CD4-positive, alpha-beta T cell treated with Interferon alpha-2 for 1 hour (primary cell): ENCODE measurements at places on chromosomes 12 and 14.

DNA sequence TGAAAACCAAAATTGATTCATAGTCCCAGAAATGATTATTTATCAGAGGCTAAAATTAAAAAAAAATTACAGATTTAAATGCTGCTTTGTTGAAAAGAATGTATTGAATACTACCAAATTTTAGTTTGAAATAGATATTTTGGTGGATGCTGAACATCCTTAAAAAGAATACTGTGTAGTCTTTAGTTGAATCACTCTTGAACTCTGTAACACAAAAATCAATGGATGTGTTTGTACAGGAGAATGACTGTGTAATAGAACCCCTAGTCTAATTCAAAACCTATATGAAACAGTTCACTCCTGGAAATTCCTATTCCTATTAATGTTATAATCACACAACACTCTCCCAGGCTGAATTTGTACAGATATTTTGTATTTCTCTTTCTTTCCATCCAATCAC, 1.5 kb upstream of the TSPAN8 start:
- DNase-seq: no peak

GRCh38 chr14:32654106-32654505, 284.6 kb upstream of the NPAS3 start:
- no peak for DNase-seq

- DNase-seq: no peak
These were observed 105.1 kb upstream of the AMIGO2 start for GRCh38 chr12:47184813-47185212.

- no peak for DNase-seq
These were observed 201.2 kb downstream of the DAD1 start for GRCh38 chr14:22387776-22388241.

DNA sequence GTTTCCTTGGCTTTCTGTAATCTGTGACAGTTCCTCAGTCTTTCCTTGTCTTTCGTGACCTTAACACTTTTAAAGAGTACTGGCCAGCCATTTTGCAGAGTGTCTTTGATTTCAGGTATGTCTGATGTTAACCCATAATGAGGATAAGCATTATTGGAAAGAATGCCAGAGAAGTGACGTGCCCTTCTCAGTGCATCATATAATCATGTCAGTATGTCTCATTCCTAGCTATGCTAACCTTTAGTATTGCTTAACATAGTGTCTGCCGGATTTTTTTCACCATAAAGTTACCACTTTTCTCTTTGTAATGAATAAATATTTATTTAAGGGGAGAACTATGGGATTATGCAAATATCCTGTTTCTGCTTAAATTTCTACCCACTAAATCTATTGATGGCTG, 28.5 kb downstream of the RERG start:
- no peak for DNase-seq

GRCh38 chr12:67885375-67886169, 103.7 kb upstream of the IFNG-AS1 start:
- DNase-seq: no peak

DNA sequence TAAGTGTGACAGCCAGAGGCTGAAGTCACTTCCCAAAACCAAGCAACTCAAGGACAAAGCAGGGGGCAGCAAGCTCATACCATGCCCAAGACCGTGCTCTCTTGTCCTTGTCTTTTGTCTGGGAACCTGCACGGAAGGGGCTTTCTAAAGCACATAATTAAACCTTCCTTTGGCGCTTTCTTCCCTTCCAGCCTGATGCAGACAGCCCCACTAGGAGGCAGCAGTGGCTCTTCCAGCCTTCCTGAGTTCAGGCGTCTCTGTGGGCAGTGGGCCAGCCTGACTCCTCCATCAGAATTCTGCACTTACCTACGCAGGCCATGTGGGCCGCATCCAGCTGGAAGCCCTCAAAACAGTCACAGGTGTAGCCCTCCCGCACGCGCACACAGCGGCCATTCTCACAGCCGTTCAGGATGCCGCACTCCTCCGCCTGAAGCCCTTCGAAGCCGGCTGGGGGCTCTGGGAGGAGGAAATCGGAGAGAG, 7.6 kb downstream of the ISCA2 start:
- DNase-seq: no peak

- no peak for DNase-seq
These were observed 19.3 kb downstream of the EIF5 start for GRCh38 chr14:103353362-103353761.

DNA sequence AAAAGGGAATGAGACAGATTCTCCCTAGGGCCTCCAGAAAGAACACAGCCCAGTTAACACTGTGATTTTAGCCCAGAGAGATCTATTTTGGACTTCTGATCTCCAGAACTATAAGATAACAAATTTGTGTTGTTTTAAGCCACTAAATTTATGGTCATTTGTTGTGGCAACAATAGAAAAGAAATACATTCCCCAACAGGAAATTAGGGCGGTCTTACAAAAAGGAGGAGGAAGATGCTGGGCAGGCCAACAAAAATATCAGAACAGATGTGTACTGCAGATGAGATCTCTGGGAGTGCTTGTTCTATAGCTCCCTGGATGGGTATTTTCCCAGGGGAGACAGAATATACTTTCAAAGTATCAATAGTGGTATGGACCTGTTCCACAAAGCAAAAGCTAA, 32.0 kb upstream of the SOCS2 start:
- DNase-seq: no peak

GRCh38 chr12:43095669-43096280, 456.2 kb downstream of the ADAMTS20 start:
- no peak for DNase-seq

- no peak for DNase-seq
These were observed 340.1 kb downstream of the BCAT1 start for GRCh38 chr12:24608637-24609285.

GRCh38 chr12:101648195-101648594, 49.2 kb upstream of the CHPT1 start:
- no peak for DNase-seq

- DNase-seq: no peak
These were observed 70.5 kb upstream of the ANO4 start for GRCh38 chr12:100724071-100724470.

DNA sequence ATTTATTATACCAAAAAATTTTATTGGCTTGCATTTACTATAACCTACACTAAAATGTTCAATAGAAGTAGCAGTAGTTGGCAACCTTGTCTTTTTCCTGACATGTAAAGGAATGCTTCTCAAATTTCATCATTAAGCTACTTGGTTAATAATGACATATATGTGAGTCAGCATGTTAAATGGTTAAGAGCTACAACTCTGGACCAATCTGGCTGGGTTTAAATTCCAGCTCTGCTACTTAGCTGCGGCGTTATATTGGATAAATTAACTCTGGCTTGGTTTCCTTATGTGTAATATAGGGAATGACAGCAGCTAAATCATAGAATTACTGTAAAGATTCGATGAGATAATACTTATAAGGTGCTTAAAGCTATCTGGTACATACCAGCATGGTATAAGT, 53.7 kb upstream of the OTOGL start:
- DNase-seq: no peak

- no peak for DNase-seq
These were observed 12.4 kb downstream of the SLC2A13 start for GRCh38 chr12:40093512-40093911.

DNA sequence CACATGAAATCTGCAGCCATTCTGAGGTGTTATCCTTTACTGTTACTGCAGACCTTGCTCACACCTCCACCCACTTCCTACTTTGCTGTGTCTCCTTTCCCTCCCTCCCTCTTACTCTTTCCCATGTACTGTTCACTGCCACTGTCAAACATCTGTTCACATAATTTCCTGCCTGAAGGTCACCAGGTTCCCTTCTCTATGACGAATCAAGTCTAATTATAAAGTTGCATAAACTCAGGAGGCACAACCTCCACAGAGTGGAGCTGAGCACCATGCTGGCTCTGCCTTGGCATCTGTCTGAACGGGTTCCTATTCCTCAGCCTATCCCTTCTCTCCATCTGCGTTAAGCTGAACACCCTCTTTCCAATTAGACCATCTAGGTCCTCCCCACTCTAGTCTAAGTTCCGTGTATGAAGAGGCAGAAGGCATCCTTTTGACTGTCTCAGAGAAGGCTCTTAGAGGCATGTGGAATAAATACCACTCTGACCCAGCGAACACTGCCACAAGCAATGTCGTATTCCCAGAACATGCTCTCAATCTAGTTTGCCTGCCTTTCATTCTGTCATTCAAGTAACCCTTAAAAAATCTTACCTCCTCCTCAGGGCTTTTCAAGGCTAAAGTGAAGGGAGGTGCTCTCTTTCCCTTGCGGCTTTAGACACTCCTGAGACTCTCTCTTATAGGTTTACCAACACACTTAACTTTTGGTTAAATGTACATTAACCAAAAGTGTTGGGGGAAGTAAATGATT, 48.7 kb downstream of the ACADS start:
- DNase-seq: no peak

GRCh38 chr12:27969624-27970400, 2.7 kb downstream of the PTHLH start:
- DNase-seq: no peak

- no peak for DNase-seq
These were observed 14.3 kb upstream of the KRT73 start for GRCh38 chr12:52632656-52633055.

- no peak for DNase-seq
These were observed 63.2 kb downstream of the FBXL14 start for GRCh38 chr12:1531153-1531653.

DNA sequence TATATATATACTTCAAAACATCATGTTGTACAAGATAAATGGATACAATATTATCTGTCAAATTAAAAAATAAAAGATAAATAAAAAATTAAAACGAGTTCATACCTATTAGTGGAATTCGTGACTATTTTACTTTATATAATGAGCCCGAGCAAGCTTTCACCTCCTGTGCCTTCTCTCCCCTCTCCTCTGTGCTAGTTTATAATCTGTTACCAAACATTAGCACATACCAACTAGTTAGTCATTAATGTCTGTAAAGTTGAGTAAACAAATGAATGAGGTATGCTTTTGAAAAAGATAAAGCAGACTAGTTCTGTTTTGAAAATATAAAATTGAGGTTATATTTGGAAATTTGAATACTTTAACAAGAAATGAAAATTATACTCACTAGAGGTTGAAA, 84.0 kb downstream of the LRRC9 start:
- DNase-seq: no peak

DNA sequence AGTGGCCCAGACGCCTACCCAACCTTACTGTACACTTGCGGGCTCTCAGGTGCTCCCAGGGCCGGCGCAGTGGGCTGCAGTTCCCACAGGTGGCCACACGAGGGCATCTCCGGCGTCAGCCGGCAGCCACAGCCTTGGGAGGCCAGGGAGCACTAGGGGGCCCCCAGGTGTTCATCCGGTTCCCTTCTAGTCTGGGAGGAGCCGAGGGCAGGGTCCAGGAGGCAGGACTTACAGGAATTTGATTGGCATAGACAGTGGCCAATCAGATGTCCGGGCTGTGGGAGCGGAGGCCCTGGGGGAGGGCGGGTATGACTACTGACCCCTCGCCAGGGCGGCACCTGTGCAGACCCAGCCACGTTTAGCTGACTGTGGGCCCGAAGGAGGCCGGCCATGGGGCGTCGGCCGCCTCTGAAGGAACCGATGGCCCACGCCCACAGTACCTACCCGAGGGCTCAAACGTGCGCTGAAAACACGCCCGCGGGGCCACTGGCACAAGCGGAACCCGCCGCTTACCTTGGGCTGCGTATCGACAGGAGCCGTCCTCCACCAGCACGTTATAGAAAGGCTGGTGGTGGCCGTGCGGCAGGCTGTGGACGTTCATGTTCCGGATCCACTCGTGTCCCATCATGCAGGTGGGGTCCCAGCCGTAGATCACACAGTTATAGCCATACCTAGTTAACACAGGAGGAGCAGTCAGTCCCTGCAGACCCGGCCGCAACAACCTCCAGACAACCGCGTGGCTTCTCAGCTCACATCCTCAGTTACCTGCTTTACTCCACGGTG, 34.8 kb downstream of the FBXO21 start:
- DNase-seq: peak; percentile 74

GRCh38 chr14:69671365-69672030, 60.1 kb downstream of the SUSD6 start:
- no peak for DNase-seq

DNA sequence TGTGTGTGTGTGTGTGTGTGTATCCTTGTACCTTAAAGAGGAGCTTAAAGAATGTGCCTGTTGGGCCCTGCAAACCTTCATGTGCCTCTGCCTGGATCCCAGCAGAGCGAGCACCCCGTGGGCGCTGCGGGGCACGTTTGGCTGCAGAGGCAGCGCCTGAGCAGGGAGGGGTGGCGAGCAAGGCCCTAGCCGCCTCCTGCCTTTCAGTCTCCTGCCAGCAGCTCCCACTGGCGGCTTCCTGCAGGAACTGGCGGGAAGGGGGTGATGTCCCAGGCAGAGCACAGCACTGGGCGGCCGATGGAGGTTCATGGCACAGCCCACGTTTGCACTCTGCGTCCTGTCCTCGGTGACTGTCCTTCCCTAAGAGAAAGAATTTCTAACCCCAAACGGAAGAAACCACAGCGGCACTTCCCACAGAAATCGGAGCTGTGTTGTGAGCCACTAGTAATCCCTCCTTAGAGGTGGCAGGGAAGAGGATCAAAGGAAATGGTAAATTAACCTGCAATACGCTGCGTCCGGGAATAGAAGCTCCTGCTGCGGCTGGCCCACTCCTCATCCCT, 19.8 kb downstream of the ZBTB42 start:
- DNase-seq: no peak

GRCh38 chr12:21910657-21911056, 30.6 kb downstream of the ABCC9 start:
- DNase-seq: no peak

DNA sequence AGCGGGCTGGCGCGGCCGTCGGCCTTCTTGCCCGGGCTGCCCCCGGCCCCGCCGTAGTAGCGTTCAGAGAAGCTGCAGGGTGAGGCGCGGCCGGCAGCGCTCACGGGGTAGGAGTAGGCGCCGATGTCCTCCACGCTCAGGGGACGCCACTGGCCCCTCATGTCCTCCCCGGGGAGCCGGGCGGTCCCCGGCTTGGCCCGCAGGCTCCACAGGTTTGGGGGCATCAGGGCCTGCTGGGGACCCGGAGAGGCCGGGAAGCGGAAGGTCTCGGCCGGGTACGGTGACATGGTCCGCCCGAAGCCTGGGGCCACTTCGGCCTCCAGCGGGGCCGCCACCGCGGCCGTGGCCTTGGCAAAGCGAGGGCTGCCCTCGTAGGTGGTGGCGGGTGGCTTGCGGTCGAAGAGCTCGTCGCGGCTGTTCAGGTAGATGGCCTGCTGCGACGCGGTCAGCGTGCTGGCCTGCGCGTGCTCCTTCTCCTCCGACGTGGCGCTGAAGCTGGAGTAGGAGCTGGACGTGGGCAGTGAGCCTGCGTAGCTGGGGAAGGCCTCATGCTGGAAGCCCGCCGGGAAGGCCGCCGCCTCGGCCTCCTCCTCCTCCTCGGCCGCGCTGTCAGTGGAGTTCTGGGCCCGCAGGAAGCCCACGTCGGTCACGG, 48.7 kb downstream of the BEGAIN start:
- no peak for DNase-seq
